ENCODE measurements at places on chromosomes 5 and 9. TPM values are rescaled to one million over a fixed set of nuclear protein-coding genes. Genes with fewer than 3 reads are reported as not detected.

LRRC19 gene
- not detected for total RNA-seq

EFNA5 gene
- 0.32 TPM for total RNA-seq

BSPRY gene
- 11.1 TPM for total RNA-seq

DNA sequence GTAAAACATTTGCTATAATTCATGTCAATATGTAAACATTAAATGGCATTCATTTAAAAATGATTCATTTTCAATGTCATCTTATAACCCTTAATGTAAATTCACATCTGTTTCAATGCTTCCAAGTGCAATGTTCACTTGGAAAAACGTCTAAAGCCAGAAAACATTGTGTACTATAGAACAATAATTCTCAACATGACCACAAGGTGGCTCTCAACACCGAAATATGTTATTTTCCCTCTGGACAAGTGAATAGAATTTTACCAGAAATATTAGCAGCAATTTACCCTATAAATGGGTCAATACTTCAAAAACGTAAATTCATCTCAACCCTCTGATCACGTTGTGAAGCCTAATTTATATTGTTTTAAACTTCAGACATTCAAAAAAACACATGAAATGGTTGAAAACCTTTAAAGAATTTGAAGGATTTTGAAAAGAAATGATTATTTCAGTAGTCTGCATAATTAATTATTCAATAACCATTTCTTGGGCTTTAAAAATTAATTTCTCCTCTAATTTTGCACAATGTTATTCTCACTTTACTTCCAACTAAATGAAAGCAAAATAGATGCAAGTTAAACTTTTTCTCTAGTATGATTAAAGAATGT lies 11.0 kb downstream of the CDH10 start:
- no peak overlapping the region for H3K4me3 ChIP-seq
- no peaks in the 10 kb centered on the region for H3K36me3 ChIP-seq
- H3K4me1 ChIP-seq = no peaks in the 10 kb centered on the region
- no peak for DNase-seq

DNA sequence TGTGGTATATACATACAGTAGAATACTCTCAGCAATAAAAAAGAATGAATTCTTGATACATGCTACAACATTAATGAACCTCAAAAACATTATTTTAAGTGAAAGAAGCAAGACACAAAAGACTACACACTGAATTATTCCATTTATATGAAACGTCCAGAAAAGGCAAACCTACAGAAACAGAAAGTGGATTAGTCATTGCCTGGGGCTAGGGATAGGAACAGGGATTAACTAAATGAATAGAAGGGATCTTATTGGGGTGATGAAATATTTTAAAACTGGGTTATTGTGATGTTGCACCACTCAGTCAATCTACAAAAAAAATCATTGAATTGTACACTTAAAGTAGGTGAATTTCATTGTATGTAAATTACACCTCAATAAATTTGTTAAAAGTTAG lies 326.7 kb downstream of the PIK3R1 start:
- peaks cover 2% of the 10 kb centered on the region for H3K4me1 ChIP-seq
- DNase-seq = no peak
- H3K36me3 ChIP-seq = no peaks in the 10 kb centered on the region
- no peak overlapping the region for H3K4me3 ChIP-seq

- H3K4me3 ChIP-seq = no peak overlapping the region
- H3K4me1 ChIP-seq = peaks cover 50% of the 10 kb centered on the region
- peaks cover 97% of the 10 kb centered on the region for H3K36me3 ChIP-seq
- H3K27me3 ChIP-seq = no peaks in the 10 kb centered on the region
- H3K27ac ChIP-seq = peak overlapping the region; percentile 62
- no peak for DNase-seq
Observed at GRCh38 chr9:36208521-36209253, 18.0 kb downstream of the CLTA start.

GRCh38 chr5:101431201-101431600 lies 528.1 kb upstream of the ST8SIA4 start:
- H3K27ac ChIP-seq = no peak overlapping the region
- no peaks in the 10 kb centered on the region for H3K36me3 ChIP-seq
- no peaks in the 10 kb centered on the region for H3K27me3 ChIP-seq
- H3K4me3 ChIP-seq = no peak overlapping the region

DNA sequence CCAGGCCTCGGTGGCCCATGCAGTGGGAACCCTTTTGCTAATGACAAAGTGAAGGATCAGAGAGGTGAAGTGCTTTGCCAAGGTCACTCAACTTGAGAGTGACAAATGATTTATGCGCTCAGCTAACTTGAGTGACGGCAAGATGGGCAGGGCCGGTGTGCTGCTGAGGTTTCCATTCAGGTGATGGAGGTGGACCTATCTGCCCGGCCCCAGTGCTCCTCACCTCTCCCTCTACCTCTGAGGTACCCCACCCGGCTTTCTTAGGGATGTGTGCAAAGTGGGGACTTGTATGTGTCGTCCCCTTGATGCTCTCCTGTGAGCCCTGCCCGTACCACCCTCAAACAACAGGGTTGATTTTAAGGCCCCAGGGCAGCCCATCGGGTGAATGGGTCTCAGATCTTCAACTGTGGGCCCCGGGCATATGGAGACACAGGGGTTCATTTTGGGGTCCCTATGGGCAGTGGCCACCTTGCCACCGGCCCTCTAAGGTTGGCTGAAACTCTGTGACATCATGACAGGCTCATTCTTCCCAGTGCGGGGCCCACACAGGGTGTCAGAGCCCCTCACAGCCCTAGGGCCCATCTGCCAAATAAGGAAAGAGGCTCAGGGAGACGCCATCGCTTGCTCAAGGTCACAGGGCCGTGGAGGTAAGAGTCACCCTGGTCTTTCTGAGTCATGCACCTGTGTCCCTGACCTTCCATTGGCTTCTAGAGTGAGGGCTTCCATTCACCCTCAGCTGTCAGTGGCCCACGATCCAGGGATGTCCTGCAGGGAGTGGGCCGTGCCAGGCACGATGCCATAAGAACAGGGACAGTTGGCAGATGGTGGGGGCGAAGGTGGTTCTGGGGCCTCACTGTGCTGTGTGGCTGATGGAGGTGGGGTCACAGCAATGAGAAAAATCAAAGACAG lies 170.6 kb upstream of the MVB12B start:
- H3K27ac ChIP-seq = no peak overlapping the region
- H3K4me3 ChIP-seq = no peak overlapping the region
- no peaks in the 10 kb centered on the region for H3K4me1 ChIP-seq
- DNase-seq = no peak

IL5 gene
- 113 TPM for total RNA-seq

GMCL2 gene
- total RNA-seq = not detected

DNA sequence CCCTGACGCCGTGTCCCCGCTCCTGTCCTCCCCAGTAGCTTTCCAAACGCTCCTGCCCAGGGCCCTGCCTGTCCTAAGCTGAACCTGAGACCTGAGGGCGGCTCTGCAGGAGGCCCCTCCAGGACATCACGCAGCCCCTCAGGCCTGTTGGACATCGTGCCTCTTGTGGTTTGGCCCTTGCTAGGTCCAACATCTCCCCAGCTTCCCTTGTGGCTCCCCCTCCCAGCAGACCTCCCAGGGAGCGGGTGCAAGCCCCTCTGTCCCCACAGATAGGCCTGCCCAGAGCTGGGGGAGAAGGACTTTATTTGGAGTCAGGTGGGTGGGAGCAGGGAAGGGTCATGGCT lies 4.1 kb downstream of the OBP2B start:
- peaks cover 5% of the 10 kb centered on the region for H3K27me3 ChIP-seq
- no peaks in the 10 kb centered on the region for H3K4me1 ChIP-seq
- DNase-seq = no peak
- H3K27ac ChIP-seq = no peak overlapping the region
- no peak overlapping the region for H3K4me3 ChIP-seq
- H3K36me3 ChIP-seq = no peaks in the 10 kb centered on the region

WDR38 gene
- not detected for total RNA-seq

- no peaks in the 10 kb centered on the region for H3K36me3 ChIP-seq
Observed at GRCh38 chr5:179967489-179967888, 59.8 kb upstream of the TBC1D9B start.

DNA sequence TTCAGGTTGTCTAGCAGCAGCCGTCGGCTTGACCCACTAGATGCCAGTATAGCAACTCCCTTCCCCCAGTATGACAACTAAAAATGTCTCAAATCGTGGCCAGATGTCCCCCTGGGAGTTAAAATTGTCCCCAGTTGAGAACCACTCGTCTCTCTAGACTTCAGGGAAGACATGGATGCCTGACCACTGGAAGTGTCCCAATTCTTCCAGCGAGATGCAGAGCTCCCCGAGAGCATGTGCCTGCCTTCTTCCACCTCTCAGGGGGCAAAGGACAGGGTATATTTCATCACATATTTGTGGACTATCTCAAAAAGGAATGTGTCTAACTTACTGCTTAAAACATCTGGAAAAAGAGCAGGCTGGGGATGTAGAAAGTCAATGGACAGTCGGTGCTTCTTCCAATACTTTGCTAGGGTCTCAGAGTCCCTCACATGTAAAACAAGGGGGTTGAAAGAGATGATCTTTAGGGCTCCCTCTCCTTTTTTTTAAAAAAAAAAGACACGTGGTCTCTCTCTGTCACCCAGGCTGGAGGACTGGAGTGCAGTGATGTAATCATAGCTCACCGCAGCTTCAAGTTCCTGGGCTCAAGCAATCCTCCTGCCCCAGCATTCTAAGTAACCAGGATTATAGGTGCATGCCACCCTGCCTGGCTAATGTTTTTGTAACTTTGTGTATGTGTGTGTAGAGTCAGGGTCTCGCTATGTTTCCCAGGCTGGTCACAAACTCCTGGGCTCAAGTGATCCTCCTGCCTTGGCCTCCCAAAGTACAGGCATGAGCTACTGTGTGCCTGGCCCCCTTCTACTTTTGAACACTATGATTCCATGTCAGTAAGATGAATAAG lies 190.6 kb downstream of the DAB2IP start:
- H3K27me3 ChIP-seq = peaks cover 1% of the 10 kb centered on the region
- no peaks in the 10 kb centered on the region for H3K4me1 ChIP-seq
- no peak for DNase-seq
- no peaks in the 10 kb centered on the region for H3K36me3 ChIP-seq
- H3K4me3 ChIP-seq = no peak overlapping the region

All from activated T-helper 2 cell treated with anti-CD3 and anti-CD28 coated beads, Interferon-gamma antibody, Interleukin-2, Interleukin-4, amounts not matched to agents 10 μg/mL and 5 μg/mL and 100 μg/mL, durations not matched to agents 14 hours and 24 hours and 36 hours (primary cell).